CD4-positive, alpha-beta T cell treated with Interleukin-1 beta for 1 hour (primary cell): ENCODE measurements at places on chromosomes 3 and 15.

DNA sequence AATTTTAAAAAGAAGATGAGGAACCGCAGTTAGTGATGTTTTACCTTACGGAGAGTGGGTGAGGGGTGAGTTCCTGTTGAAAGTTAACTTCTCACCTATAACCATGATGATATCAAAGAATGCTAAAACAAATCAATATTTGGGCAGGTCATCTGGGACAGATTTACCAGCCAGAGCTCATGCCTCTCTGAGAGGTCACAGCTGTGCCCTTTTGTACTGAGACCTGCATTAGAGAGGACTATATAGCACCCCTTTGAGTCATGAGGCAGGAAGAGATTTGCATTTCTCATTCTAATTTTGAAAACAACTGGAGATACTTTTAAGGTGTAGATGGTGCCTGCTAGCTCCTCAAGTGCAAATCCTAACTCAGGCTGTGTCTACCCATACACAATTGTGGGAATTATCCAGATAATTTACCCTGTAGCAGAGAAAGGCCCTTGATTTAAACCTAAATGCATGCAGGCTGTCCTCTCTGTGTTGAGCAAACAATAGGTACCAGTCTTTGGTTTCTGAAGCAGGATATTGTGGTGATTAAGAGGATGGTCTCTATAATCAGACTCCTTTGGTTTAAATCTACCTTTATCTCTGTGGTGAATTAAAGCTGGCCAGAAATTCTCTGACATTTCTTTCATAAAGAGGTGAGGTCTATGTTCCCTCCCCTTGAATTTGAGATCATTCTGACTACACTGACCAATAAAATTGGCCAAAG lies 5.8 kb upstream of the TM4SF4 start:
- no peak for DNase-seq

GRCh38 chr15:66224946-66225345 lies 28.6 kb downstream of the MEGF11 start:
- DNase-seq = no peak

- DNase-seq = no peak
These were observed 32.6 kb downstream of the MB21D2 start for GRCh38 chr3:192884777-192885773.

DNA sequence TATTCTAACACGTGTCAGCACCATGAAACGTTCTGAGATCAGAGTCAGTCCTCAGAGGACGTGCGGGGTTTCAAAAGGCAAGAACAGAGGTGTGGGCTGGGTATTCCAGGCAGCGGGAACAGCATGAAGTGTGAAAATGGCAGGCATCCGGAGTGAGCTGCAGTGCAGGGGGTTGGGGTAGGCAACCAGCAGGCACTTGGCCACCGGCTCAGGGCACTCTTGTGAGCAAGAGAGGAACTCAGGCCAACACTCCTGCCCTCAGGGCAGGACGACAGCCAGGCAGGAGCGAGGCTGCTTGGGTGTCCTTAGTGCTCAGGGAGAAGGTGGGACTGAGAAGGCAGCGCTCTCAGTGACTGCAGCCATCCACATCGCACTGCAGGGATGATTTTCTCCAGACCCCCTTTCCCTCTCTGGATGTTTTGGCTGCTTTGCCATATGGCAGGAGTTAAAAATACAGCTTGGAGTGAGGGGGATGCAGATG lies 151.1 kb downstream of the NUP210 start:
- no peak for DNase-seq
